Germinal center (tissue), 1 donor: ENCODE measurements at places on chromosomes 11 and 22.
A peak's percentile ranks its signal among the peaks of the same experiment; 100 is the strongest.

DNA sequence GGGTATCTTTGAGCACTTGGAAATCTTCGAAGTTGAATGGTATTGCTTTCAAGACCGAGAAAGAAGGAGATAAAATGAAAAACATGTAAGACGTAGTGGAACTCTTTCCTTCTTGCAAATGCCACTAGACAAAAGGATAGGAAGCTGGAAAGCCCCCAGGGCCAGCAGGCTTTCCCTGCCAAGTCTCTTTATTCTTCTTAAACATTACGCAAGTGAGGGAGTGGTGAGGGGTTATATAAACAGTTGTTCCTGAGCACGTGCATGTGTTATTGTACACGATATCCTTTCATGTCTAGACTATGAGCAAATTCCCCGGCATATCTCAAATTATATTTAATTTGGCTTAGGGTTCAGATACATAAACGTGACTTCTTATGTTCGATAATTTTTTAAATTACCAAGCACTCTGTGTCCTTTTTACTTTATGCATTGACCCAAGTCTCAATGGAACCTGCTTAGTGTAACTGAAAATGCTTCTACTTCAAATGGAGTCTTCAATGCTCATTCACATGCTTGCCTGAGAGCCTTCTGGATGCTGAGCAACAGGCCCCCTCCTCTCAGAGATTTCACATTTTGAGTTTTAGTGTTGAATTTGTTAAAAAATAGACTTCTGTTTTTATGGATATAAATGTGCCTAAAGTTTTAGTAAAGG is 59.0 kb downstream of the PPP2R1B start:
- no peak for DNase-seq

GRCh38 chr11:69388210-69388609 is 93.3 kb upstream of the LINC01488 start:
- no peak for DNase-seq

DNA sequence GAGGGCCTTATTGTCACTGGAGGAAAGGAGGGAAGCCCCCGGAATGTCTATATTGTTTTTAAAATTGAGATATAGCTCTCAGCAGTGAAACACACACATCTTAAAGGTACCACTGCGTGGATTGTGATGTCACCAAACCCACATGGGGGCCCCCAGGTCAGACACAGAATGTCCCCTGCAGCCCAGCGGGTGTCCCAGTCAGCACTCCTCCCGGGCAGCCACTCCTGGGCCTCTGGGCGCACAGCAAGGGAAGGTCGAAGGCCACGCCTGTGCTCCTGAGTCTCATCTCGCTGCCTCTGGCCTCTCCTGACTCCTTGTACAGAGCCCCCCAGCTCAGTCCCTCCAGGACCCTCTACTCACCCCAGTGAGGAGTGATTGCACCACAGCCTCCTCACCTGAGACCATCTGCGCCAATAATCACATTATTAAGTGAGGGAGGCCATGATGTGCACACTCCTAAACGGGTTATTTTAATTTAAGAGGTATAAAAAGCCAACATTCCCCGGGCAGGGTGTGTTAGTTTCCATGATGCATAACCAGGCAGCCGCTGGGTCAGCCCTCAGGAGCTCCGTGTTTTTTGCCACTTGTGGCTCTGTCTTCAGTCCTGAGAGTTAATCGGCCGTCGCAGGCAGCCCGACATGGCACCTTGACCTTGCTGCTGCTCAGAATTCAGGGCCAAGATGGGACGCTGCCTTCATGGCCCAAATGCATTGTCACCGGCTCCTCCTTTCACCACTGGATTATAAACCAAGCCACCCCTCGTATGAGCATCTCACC is 1089.3 kb downstream of the BRD1 start:
- DNase-seq: no peak

- DNase-seq: no peak
Measured at GRCh38 chr22:30783021-30783420, 88.3 kb downstream of the OSBP2 start.

GRCh38 chr11:62842171-62842741 is 2.9 kb upstream of the WDR74 start:
- DNase-seq: peak; percentile 28
